ENCODE measurements at places on chromosomes 11 and 22. TPM values are rescaled to one million over a fixed set of nuclear protein-coding genes. Genes with fewer than 3 reads are reported as not detected.

Gene TSPAN32
- total RNA-seq: 1.2 TPM

Gene KLHDC7B
- 0.11 TPM for total RNA-seq

DNA sequence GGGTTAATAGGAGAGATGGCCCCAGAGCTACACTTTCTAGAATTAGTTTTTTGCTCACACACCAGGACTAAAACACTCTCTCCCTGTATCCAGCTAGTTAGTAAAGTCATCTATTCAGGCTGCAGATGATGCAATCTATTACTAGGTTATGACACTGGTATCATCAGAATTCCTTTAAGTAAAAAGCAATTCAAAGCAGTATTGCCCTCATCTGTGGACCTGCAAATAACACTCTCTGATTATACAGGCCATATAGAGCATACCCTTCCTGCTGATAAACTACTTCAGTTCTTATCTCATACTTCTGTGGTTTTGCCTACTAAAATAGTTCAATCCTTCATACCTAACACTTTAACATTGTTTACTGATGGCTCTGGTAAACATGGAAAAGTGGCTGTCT lies 13.5 kb upstream of the MTMR2 start:
- DNase-seq: no peak

DNA sequence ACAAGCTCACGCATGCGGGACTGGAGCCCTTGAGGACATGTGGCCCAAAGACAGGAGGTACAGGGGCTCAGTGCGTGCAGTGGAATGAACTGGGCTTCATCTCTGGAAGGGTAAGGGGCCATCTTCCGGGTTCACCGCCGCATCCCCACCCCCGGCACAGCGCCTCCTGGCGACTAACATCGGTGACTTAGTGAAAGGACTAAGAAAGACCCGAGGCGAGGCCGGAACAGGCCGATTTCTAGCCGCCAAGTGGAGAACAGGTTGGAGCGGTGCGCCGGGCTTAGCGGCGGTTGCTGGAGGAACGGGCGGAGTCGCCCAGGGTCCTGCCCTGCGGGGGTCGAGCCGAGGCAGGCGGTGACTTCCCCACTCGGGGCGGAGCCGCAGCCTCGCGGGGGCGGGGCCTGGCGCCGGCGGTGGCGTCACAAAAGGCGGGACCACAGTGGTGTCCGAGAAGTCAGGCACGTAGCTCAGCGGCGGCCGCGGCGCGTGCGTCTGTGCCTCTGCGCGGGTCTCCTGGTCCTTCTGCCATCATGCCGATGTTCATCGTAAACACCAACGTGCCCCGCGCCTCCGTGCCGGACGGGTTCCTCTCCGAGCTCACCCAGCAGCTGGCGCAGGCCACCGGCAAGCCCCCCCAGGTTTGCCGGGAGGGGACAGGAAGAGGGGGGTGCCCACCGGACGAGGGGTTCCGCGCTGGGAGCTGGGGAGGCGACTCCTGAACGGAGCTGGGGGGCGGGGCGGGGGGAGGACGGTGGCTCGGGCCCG lies at the start of gene MIF:
TSS of gene MIF (plus strand) at position 439 of the 765 bp plus-strand sequence. CDS start at position 531, 92 bp downstream.
- DNase-seq: peak; percentile 99

DNA sequence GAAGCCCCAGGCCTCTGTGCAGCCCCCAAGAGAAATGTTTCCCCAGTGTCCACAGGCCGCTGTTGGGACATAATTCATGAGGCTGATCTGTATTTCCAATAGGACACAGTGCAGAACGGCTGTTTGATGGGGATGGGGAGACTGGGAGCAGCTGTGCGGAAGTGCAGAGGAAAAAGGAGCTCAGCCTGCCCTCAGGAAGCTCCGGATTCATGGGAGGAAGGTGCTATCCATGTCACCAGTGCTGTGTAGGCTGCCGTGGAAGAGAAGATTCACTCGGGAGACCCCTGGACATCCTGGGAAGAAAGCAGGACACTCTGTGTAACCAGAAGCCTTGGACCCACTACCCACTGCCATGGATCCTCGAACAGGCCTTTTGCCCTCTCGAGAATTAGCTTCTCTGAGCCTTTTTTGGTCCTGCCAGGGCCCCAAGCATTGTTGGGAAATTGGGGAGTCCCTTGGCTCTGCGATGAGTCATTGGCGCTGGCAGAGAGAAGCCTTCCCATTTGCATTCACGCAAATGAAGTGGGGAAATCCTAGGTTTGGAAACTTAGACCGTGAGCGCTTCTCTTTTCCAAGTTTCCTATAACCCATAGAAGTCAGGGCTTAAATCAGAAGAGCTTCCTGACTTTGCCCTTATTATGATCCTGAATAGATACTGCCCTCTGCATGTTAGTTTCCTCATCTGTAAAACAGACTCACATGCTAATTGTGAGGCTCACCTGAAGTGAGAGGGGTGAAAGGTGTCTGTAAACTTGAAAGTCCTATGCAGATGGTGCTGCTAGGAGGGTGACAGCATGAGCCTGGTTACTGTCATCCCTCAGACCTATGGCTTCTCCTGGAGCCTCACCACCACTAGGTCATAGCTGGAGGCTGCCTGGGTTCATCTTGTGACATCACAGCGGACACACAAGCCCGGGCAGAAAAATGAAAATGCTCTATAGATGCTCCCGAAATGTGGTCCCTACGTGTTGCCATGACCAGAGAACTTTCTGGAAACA lies 229.2 kb upstream of the B3GAT1 start:
- peak; percentile 10 for DNase-seq

All from mesothelial cell of epicardium (in vitro differentiated cells).